ENCODE measurements at places on chromosomes 3 and 15. TPM values are rescaled to one million over a fixed set of nuclear protein-coding genes. Genes with fewer than 3 reads are reported as not detected.

DNA sequence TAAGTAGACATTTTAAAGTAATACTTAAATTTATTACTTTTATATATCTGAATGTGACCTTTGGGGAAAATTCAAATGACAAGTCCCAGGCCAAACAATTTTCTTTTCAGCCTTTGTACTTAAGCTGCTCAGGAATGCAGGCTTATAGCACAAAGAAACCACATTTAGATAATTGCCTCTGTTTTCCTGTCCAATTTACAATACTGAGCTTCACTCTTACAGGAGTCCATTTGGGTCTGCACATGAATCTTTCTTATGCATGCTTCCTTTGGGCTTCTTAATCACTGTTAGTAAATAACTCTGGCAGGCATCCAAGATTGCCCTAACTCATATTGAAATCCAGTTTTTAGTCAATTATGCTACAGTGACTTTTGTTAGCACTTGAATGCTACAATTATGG lies 459.4 kb upstream of the TGFBR2 start:
- no peaks in the 10 kb centered on the region for H3K27me3 ChIP-seq
- no peaks in the 10 kb centered on the region for H3K4me1 ChIP-seq
- H3K27ac ChIP-seq: no peak overlapping the region
- H3K4me3 ChIP-seq: no peak overlapping the region
- H3K36me3 ChIP-seq: no peaks in the 10 kb centered on the region
- DNase-seq: no peak

DNA sequence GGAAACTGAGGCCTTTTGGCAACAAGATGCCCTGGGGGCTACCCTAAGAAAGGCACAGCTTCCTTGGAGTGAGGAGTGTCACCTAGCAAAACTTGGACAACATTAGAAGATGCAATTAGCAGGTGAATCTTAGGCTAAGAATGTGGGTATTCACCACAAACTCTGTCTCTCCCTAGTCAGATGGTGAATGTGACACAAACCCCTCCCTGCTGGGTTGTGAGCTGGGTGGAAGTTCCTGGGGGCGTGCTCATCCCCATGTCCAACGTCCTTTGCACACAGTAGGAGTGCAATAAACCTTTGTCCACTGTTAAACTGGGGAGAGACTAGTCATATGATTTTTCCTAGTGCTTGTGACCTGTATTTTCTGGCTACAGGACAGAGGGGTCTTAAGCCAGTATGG lies 67.1 kb upstream of the SH3GL3 start:
- peak overlapping the region; percentile 68 for H3K27ac ChIP-seq
- no peak for DNase-seq
- no peaks in the 10 kb centered on the region for H3K36me3 ChIP-seq
- peaks cover 20% of the 10 kb centered on the region for H3K4me1 ChIP-seq
- no peaks in the 10 kb centered on the region for H3K27me3 ChIP-seq
- H3K4me3 ChIP-seq: no peak overlapping the region

- no peaks in the 10 kb centered on the region for H3K4me1 ChIP-seq
- H3K4me3 ChIP-seq: no peak overlapping the region
- H3K27ac ChIP-seq: no peak overlapping the region
- no peak for DNase-seq
- no peaks in the 10 kb centered on the region for H3K36me3 ChIP-seq
- H3K27me3 ChIP-seq: no peaks in the 10 kb centered on the region
Measured at GRCh38 chr3:177295116-177295515, 97.8 kb upstream of the TBL1XR1 start.

DNA sequence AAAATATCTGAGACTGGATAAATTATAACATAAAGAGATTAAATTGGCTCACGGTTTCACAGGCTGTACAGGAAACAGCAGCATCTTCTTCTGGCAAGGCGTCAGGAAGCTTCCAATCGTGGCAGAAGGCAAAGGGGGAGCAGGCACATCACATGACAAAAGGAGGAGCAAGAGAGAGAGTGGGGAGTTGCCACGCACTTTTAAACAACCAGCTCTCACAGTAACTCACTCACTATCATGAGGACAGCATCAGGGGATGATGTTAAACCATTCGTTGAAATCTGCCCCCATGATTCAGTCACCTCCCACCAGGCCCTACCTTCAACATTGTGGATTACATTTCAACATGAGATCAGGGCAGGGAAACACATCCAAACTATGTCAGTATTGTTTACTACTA lies 114.5 kb upstream of the SPATA16 start:
- no peak overlapping the region for H3K27ac ChIP-seq
- no peak overlapping the region for H3K4me3 ChIP-seq
- H3K4me1 ChIP-seq: no peaks in the 10 kb centered on the region
- H3K36me3 ChIP-seq: no peaks in the 10 kb centered on the region
- H3K27me3 ChIP-seq: no peaks in the 10 kb centered on the region

- DNase-seq: no peak
- no peaks in the 10 kb centered on the region for H3K36me3 ChIP-seq
- no peak overlapping the region for H3K27ac ChIP-seq
- no peaks in the 10 kb centered on the region for H3K4me1 ChIP-seq
Measured at GRCh38 chr15:76913737-76914136, 8.6 kb upstream of the SCAPER start.

DNA sequence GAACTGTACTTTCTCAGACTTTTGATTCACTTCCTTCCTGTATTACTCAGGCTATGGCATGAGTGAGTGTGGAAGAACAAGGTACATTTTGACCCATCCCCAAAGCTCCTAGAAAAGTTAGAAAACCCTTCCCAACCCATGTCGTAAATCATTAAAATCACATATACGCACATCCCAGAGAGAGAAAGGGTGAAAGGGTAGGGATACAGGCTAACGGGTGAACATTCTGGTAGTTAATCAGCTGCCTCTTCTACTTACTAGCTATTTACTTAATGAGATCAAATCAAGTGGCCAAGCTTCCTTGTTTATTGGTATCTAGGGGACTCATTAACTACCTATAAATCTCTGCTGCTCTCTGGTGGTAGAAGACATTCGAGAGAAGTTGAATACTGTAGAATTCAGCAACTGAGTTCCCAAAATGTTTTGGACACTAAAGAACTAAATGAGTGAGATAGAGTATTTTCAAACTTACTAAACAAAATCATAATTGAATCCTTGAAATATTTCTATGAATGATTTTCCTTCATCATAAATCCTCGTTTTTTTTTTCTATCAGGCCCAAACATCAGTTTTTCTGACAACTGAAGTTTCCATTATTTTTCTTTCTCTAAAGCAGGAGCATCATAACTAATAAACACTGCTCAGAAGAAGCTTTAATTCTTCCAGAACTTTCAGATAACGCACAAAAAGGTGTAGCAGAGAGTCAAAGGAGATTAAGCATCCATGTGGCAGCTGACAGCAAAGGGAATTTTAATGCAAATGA lies 124.2 kb downstream of the IMPG2 start:
- DNase-seq: no peak
- H3K27me3 ChIP-seq: no peaks in the 10 kb centered on the region
- H3K4me3 ChIP-seq: no peak overlapping the region

- H3K4me3 ChIP-seq: no peak overlapping the region
- no peak overlapping the region for H3K27ac ChIP-seq
- DNase-seq: no peak
Measured at GRCh38 chr15:101447561-101448071, 41.9 kb downstream of the PCSK6 start.

GRCh38 chr3:53111822-53112221 lies 18.4 kb downstream of the RFT1 start:
- H3K27ac ChIP-seq: no peak overlapping the region
- no peaks in the 10 kb centered on the region for H3K27me3 ChIP-seq
- no peak overlapping the region for H3K4me3 ChIP-seq
- peaks cover 34% of the 10 kb centered on the region for H3K36me3 ChIP-seq

- H3K27ac ChIP-seq: no peak overlapping the region
- H3K4me1 ChIP-seq: no peaks in the 10 kb centered on the region
- H3K27me3 ChIP-seq: no peaks in the 10 kb centered on the region
- H3K36me3 ChIP-seq: no peaks in the 10 kb centered on the region
- DNase-seq: no peak
Measured at GRCh38 chr15:95825208-95825607, 505.3 kb upstream of the NR2F2 start.

DNA sequence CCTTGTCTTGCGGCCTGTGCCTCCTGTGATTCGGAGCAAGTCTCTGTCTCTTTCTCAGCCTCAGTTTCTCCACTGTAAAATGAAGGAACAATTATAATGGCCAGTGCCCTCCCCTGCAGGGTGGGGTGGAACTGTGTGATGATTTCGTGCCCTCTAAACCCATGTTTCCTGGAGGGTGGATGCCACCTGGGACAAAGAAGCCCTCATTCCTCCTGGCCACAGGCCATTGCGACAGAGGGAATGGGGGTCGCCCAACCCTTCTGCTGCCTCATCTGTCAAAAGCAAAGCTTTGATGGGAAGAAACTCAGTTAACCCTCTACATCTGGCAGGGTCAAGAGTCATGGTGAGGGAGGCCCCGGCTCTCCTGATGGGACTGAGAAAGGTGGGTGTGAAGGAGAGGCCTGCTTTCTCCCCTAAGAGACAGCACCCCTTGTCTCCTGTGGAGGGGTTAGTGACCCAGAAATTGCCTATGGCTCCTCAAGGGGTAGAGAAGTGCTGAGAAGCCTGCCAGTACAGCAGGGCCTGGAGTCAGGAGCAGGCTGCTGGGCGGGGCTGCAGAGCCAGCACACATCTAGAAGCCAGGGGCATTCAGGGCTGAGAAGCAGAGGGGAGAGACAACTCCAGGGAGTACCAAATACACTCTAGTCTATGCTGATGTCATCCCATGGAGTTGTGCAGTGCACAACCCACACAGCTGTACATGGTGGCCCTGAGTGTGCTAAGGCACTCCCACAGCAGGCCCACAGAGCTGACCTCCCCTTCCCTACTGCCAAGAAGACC lies 61.0 kb downstream of the PLXNA1 start:
- no peak for DNase-seq
- no peaks in the 10 kb centered on the region for H3K27me3 ChIP-seq
- no peak overlapping the region for H3K4me3 ChIP-seq
- H3K36me3 ChIP-seq: no peaks in the 10 kb centered on the region

DNA sequence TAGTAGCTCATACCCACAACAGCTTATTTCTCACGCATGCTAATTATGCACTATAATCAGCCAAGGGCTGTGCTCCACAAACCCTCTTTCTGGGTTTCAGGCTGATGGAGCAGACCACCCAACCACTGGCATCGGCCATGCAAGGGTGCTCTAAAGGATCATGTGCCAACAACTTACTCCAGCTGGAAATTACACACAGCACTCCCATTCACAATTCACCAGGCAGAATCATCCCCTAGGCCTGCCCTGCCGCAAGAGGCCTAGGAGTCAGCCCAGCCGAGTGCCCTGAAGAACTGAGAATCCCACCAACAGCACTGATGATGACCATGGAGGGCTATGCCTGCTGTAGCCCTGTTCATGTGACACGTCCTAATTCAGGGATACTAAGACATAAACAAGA lies 216.2 kb upstream of the CHRNA7 start:
- no peak for DNase-seq
- H3K4me3 ChIP-seq: no peak overlapping the region
- no peak overlapping the region for H3K27ac ChIP-seq
- H3K36me3 ChIP-seq: no peaks in the 10 kb centered on the region

DNA sequence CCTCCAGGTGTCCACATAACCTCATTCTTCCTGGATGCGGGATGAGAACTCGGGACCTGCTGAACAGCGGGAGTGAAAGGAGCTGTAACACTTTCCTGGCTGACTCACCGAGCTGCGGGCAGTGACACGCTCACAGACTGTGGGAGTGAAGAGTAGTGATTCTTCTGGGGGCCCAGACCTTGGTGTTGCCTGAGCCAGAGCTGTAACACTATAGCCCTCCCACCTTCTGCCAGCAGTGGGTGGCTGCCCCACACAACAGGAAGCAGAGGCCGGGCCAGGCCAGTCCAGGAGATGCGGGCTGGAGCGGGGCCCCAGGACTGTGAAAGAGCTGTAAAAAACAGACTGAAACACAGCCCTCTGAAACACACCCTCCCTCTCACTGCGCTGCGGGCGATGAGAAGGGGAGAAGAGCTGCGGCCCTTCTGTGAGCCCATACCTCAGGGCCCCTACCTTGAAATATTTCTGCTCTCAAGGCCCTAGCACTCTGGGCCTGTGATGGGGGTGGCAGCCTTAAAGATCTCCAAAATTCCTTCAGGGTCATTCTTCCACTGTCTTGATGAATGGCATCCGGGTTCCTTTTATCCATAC lies 464.0 kb upstream of the CCDC54 start:
- no peak overlapping the region for H3K4me3 ChIP-seq
- DNase-seq: no peak
- no peaks in the 10 kb centered on the region for H3K4me1 ChIP-seq
- H3K27me3 ChIP-seq: no peaks in the 10 kb centered on the region
- no peak overlapping the region for H3K27ac ChIP-seq

DNA sequence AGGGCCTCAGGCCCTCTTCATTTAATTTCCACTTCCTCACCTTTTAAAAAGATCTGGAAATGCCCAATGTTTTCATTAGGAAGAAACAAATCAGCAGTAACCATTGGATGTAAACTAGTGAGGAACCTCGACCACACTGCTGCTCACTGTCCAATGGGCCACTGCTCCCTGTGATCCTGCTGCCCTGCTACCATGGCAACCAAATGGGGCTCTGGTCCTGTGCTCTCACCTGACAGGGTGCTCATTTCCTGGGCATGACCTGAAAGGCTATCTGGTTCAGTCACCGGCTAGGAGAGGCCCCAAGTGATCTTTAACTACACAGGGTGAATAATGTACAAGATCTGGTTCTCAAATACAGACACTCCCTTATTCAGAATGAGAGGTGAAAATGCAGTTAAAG lies 54.6 kb downstream of the ARHGEF3 start:
- H3K27me3 ChIP-seq: no peaks in the 10 kb centered on the region
- H3K4me3 ChIP-seq: no peak overlapping the region
- DNase-seq: no peak
- H3K4me1 ChIP-seq: no peaks in the 10 kb centered on the region

DNA sequence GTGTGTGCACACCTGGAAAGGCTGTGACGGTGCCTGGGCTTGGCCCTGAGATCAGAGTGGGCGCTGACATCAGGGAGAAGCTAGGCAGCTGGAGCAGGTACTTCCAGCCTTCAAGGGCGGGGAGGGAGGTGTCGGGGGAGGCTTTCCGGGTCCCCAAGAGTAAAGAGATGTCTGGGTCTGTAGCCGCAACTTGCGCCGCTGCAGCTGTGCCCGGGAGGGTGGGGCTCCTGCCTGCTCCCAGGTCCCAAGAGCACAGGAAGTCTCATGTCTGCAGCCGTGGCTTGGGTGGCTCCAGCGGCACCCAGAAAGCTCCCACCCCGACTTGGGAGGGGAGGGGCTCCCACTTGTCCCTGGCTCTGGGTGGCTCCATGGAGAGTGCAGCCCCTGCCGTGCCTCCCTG lies 103.2 kb upstream of the BNIP2 start:
- DNase-seq: no peak
- H3K36me3 ChIP-seq: no peaks in the 10 kb centered on the region
- H3K4me1 ChIP-seq: no peaks in the 10 kb centered on the region
- H3K27ac ChIP-seq: no peak overlapping the region
- peaks cover 29% of the 10 kb centered on the region for H3K27me3 ChIP-seq
- no peak overlapping the region for H3K4me3 ChIP-seq

Gene CFAP91
- total RNA-seq: 0.34 TPM

Gene EFCAB12
- total RNA-seq: not detected

Gene PLD1
- total RNA-seq: 21.9 TPM

Gene GOLGA8T
- total RNA-seq: not detected

Gene HES1
- 44.1 TPM for total RNA-seq

Gene ILDR1
- not detected for total RNA-seq

Gene HRH1
- total RNA-seq: 15.9 TPM

Gene STRIT1
- total RNA-seq: not detected
